ENCODE measurements at places on chromosomes 7 and 10.

- DNase-seq, result no peak
Observed at GRCh38 chr10:124329941-124330340, 88.8 kb downstream of the OAT start.

DNA sequence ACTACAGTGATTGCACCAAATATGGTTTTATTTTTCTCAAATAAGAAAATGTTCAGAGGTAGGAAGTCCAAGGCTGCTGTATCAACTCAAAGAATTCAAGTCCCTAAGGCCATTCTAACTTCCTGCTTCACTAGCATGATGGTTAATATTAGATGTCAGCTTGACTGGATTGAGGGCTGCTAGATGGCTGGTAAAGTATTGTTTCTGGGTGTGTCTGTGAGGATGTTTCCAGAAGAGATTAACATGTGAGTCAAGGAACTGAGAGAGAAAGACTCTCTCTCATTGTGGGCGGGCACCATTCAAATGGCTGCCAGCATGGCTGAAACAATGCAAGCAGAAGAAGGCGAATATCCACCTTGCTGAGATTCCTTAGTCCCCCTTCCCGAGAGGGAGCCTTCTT, 77.4 kb upstream of the NRBF2 start:
- DNase-seq, result peak; percentile 51

DNA sequence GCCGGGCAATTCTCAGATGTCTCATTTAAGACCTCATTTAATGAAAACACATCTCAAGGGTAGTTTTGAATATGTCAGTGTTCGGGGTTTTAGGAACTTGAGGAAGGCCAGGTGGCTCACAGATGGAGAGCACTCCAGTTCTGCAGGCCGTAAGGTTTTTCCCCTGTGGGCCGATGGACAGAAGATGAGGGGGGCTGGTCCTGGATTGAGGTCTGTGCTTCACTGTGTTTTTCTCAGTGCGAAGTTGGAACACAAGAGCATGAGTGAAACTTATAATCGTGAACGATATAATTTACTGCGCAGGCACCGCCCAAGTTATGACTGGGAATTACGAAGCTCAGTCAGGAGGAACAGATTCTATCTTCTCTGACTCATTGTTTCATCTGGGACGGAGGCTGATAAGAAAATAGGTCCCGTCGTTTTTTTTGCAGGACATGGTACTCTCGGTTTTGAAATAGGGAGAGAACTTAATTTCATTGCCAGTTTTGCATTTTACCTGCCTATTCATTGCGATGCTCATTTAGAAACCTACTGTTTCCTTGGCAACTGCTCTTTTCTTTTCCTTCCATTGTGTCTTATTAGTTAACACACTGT, 591.0 kb upstream of the PFKP start:
- DNase-seq, result no peak

DNA sequence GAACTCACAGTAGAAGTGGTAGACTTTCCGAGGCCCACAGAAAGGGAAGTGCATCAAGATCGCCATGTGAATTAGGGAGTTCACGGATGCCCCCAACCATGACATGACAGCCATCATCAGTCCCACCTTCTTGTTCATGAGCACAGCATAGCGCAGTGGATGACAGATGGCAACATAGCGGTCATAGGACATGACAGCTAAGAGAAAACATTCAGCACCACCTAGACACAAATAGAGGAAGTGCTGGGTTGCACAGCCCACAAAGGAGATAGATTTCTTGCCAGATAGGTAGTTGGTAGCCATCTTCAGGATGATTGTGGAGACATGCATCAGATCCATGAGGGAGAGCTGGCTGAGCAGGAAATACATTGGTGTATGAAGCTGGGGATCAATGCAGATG, 342 bp downstream of the OR2AE1 start:
- DNase-seq, result no peak

DNA sequence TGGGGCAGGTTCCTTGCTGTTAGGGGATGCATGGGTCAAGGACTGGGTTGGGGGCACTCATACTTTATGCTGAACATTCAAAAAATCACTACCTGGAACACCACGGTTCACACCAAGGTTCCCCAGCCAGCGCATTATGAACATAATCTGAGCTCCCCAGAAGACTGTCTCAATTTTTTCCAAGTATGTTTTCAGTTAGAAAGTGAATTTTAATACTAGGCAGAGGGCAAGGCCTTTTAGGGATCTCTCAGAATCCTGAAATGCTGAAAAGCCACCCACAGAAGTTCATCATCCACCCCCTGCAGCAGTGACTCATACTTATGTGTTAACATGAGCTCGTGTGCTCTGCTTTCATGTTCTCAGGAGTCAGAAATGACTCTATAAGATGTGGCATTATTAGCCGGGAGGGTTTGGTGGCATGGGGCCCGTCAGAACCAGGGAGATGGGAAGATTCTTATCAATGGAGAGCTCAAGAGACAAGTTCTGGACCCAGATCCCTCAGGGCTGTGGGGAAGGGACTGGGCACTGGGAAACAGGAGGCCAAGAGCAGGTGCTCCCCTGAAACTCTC, 185.2 kb upstream of the ITGB1 start:
- peak; percentile 100 for DNase-seq

Data from PC-3 (cell line).